ENCODE measurements at places on chromosomes 11 and 22.

- DNase-seq: no peak
Observed at GRCh38 chr22:42080287-42080686, 787 bp downstream of the SMDT1 start.

- DNase-seq: no peak
Observed at GRCh38 chr11:10925149-10925926, 67.5 kb upstream of the ZBED5 start.

DNA sequence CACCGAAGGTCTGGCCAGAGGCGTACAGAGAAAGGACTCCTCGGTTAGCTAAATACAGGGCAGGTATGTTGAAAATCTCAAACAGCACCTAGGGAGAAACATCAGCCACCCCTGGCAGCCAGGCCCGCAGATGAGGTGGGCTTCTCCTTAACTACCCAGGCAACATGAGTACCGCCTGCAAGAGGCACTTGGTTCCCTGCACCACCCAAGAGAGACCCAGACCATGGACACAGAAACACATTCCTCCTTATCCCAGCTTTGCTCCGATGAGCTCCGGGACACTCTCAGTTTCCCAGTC, 53.0 kb downstream of the DHCR7 start:
- DNase-seq: no peak

GRCh38 chr22:32546496-32546895, 71.9 kb downstream of the FBXO7 start:
- no peak for DNase-seq

GRCh38 chr22:27791159-27791858, 10.2 kb downstream of the MN1 start:
- no peak for DNase-seq

- no peak for DNase-seq
Observed at GRCh38 chr11:1752907-1753228, 2.5 kb upstream of the IFITM10 start.

- DNase-seq: no peak
Observed at GRCh38 chr11:63643205-63643604, 28.0 kb downstream of the ATL3 start.

DNA sequence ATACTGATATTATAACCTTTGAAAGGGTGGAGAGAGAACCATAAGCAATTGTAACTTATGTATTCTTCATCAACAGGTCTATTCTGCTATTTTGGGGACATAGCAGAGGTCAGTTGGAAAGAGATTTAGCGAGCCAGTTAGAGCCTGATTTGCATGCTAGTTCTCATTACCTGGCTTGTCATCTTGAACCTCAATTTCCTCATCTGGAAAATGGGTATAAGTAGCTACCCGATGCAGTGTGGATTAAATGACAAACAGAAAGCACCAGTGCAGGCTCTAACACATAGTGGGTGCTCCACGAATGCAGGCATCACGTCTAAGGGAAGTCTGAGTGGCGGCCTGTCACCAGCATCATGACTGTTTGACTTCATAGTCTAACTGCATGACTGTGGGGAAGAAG, 67.7 kb downstream of the LDLRAD3 start:
- DNase-seq: no peak

GRCh38 chr22:23532731-23533130, 47.4 kb downstream of the IGLL1 start:
- DNase-seq: no peak

- DNase-seq: no peak
Observed at GRCh38 chr11:8017071-8017470, 29.9 kb downstream of the EIF3F start.

- no peak for DNase-seq
Observed at GRCh38 chr11:60860943-60861342, 5.2 kb upstream of the PTGDR2 start.

DNA sequence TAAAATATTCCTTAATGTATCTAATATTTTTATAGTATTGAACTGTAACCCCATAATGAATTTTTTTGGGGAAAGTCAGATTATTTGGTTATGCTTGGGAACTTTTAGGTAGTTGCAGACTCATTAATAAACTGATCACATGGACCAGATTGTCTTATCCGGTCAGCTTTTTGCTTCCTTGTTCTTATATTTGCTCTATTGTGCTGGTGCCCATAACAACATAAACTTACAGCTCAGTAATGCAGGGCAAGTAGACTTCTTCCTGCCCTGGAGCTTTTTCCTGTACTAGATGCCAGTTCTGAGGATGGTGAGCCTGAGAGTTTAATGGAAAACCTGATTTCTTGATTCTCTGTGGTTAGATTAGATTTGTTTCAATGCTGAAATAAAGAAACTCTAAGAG, 53.2 kb downstream of the MTMR3 start:
- no peak for DNase-seq

- no peak for DNase-seq
Observed at GRCh38 chr11:26778000-26778757, 56.3 kb upstream of the SLC5A12 start.

DNA sequence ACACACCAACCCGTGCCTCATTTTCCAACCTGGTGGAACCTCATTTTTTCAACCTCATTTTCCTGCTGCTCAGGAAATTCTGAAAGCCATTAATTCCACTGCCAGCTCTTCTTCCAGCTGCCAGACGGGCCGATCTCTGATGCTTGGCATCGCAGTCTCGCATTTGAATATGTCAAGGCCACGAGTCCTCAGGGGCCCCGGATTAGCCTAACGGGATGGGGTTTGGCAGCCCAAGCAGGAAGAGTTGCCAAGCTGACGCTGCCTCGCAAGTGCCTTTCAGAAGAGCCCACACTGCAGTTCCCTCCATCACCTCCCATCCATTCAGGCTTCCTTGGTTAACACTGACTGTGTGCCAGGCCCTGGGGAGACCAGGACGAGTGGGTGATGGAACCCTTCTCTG, 8.7 kb downstream of the RASD2 start:
- DNase-seq: no peak

DNA sequence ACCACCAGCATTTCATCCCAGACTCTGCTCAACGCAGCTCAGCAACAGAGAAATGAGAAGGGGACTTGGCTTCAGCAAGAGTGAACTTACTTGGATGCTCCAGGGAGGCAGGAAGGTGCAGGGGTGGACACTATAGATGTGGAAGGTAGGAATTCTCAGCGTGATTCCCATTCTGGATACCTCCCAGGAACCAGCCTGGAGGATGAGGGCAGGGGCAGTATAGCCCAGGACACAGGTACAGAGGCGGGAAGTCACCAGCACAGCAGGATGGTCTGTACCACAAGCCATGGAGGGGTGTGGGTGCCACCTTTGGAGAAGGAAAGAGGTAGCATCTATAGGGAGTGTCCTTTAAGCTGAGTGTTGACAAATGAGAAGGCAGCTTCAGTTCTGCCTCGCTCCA, 1275.2 kb downstream of the TBC1D22A start:
- no peak for DNase-seq

DNA sequence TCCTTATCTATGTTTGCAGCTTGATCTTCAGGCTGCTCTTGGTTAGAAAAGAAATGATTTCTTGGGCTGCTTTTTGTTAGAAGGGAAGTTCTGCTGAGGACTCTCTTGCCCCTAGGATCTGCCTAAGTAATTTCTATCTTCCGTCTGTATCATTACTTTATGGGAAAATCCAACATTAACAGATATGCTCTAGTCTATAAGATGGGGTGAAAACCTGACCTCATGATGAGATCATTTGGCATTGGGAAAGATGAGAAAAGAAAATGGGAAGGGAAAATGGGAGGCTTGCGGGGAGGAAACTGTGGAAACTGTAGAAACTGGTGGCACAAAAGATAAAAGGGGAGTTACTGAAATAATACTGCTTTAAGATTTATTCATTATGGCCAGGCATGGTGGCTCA, 63.6 kb downstream of the FDX1 start:
- no peak for DNase-seq

- no peak for DNase-seq
Observed at GRCh38 chr11:17769218-17769617, 34.6 kb downstream of the KCNC1 start.

DNA sequence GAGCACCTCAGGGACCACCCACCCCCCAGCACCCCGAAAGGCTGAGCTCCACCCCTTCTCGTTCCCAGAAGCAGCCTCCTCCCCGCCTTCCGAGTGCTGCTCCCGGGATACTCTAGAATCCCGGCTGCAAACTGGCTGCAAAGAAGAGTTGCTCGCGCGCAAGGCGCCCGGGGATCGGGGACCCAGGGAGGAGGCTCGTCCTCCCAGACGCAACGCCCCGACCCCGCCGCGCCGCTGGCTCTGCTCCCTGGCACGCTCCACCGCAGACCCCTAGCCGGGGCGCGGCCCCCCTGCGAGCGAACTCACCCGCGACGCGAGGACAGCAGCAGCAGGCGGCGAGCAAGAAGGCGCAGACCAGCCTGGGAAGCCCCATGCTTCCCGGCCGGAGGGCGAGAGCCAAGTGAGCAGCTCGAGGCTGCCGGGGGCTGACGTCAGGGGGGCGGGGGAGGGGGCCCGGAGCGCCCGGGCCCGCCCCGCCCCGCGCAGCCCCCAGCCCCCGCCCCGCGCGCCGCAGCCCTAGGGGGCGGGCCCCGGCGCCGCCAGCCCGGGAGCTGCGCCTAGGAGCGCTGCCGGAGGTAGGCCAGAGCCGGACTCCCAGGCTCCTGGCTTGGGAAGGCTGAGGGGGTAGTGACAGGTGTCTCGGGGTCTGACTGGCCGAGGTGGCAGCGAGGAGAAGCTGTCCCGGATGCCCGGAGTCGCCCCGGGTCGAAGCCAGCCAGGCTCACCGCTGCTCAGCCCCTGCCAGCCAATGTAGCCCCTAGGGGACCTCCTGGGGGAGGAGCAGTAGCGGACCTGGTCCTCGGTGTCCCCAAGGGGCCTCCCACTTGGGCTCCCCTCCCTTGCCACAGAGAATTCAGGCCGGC, at the start of gene MCAM:
Gene MCAM (minus strand): TSS at position 402 of the 863 bp plus-strand sequence. CDS start 29 bp downstream, at position 373.
- no peak for DNase-seq

DNA sequence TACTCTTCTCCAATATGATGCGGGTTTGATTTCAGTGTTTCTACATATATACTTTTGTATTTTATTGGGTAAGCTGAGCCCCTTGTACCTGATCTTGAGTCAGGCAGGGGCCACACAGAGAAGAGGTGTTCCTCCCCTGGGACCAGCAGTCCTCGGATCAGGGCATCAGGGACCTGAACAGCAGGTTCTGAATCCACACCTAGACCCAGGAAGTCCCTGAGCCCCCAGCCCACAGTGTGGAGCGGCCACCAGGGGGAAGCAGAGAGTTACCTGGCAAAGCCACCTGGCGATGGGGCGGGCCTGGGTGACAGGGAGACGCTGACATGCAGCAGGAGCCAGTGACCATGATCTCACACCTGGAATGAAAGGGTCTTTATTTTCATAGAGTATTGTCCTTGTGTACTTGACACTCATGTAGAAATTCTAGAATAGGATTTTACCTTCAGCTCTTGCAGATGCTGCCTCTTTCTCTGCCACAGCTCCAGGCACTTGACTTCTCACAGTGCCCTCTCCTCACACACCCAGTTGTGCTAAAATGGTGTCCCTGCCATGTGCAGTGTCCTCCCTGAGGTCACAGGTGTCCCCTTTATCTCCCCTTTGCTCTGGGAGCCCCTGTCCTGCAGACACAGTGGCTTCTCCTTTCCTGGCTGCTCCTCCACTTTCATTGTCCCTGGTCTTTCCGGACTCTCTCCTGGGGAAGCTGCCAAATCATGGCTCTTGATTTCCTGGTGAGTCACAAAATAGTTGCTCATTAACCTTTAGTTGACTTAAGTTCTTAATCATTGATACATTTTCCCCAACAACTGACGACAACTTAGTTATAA, 48.5 kb downstream of the GGTLC2 start:
- DNase-seq: peak; percentile 65

GRCh38 chr11:64694026-64694755, 28.8 kb downstream of the NRXN2 start:
- no peak for DNase-seq

GRCh38 chr11:57658023-57658361, 430 bp downstream of the CLP1 start:
- DNase-seq: no peak

DNA sequence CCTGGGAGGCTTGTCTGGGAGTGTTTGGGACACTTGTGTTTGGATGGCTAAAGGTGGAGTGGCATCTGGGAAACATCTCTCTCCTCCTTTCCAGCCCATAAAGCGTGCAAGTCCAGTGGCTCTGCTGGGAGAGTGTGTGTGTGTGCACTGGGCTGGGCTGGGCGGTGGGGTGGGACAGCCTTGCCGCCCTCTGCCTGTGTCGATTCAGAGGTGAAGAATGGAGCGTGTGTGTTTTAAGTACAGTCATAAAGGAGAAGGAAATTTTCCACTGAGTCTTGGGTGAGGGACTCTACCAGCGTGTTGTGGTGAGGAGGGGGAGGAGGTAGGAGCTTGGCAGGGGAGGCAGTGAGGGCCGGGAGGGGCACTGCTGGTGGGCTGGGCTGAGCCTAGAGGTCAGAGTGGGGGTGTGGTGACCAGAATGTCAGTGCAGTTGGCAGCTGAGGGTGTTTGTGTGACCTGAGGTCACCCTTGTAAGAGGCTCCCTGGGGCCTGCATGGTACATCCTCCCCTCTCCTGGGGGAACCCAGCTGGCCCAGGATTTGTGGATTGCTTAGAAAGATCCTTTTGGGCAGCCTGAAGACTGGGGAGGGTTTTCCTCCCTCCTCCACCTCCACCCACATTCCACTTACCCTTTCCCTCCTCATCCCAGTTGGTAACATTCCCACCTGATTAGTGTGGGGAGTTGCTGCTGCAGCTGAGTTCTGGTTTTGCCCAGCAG, 1.7 kb downstream of the TIMP3 start:
- no peak for DNase-seq

DNA sequence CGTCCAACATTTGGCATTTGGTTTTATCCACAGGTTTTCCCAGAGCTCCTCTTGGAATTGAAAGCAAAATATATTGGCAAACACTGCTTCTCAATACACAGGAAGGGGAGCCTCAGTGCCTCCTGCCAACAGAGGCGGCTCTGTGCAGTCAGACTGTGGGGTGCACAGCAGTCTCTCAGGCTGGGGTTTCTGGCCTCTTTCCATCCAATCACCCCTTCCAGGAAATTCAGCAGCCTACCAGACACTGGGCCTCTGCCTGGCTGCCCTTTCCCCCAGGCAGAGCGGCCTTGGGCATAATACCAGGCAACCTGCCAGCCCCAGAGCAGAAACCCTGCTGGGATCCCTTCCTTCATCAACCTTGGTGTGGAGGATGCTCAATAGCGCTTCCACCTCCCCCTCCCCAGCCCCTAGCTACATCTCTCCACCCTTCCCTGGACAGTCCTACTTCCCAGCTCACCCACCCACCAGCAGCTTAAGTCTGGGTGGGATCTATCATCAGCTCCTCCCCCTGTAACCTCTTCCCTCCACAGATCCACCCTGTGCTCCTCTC, 17.8 kb upstream of the RAPSN start:
- no peak for DNase-seq

- no peak for DNase-seq
Observed at GRCh38 chr22:35769974-35770373, 52.3 kb downstream of the APOL5 start.

GRCh38 chr11:111941963-111942362, 4.8 kb downstream of the DIXDC1 start:
- DNase-seq: no peak

GRCh38 chr11:8961401-8961800, 2.8 kb downstream of the TMEM9B start:
- no peak for DNase-seq

- DNase-seq: no peak
Observed at GRCh38 chr11:103544874-103545273, 435.6 kb downstream of the DYNC2H1 start.

All from naive thymus-derived CD4-positive, alpha-beta T cell (primary cell).